ENCODE measurements at places on chromosomes 11 and 22.

GRCh38 chr22:44933666-44934453 is 75.9 kb downstream of the PHF21B start:
- no peaks in the 10 kb centered on the region for H3K4me1 ChIP-seq
- DNase-seq = no peak
- no peaks in the 10 kb centered on the region for H3K36me3 ChIP-seq

DNA sequence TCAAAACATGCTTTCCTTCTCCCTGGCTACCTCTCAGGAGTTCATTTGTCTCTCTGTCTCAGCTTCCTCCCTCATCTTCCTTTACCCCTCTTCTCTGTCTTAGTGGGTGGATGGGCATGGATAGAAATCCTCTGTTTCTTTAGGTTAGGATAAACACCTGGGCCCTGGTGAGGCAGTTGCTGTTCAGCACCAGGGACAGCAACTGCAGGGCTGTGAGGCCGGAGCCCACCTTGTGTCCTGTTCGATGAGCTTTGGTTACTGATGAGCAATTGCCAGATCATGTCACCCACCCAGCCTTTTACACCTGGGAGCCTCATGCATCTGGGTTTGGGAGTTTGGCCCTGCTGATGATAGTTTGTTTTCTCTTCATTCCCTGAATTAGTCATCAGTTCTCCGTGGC is 6.1 kb upstream of the CRYBB3 start:
- no peak for DNase-seq
- peaks cover 7% of the 10 kb centered on the region for H3K36me3 ChIP-seq
- H3K27ac ChIP-seq = no peak overlapping the region
- no peaks in the 10 kb centered on the region for H3K27me3 ChIP-seq
- H3K4me3 ChIP-seq = no peak overlapping the region

DNA sequence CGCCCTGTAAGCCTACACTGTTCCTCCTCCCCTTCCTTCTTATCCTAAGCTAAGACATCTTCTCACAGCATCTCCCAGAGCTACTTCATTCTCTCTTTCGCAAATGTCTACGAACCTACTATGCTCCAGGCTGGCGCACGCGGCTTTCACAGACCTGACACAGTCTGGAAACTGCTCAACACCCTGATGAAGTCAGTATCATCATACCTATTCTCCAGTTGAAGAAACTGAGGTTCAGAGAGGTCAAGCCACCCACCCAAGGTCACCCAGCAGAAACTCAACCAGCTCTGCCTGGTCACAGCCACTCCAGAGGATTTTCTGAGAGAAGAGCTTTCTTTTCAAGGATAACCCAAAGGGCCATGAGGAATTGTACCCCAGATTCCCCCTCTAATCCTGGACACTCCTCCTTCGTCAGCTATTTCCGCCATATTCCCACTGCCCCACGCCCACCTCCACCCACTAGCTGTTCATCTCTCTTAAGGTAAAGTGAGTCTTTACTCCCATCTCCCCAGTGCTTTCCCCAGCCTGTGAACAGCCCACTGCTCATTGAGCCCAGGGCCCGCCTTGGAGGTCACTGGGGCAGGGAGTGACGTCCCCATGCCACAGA is 1.8 kb downstream of the KCNJ4 start:
- DNase-seq = no peak
- no peak overlapping the region for H3K4me3 ChIP-seq
- no peak overlapping the region for H3K27ac ChIP-seq
- peaks cover 59% of the 10 kb centered on the region for H3K27me3 ChIP-seq
- no peaks in the 10 kb centered on the region for H3K36me3 ChIP-seq

DNA sequence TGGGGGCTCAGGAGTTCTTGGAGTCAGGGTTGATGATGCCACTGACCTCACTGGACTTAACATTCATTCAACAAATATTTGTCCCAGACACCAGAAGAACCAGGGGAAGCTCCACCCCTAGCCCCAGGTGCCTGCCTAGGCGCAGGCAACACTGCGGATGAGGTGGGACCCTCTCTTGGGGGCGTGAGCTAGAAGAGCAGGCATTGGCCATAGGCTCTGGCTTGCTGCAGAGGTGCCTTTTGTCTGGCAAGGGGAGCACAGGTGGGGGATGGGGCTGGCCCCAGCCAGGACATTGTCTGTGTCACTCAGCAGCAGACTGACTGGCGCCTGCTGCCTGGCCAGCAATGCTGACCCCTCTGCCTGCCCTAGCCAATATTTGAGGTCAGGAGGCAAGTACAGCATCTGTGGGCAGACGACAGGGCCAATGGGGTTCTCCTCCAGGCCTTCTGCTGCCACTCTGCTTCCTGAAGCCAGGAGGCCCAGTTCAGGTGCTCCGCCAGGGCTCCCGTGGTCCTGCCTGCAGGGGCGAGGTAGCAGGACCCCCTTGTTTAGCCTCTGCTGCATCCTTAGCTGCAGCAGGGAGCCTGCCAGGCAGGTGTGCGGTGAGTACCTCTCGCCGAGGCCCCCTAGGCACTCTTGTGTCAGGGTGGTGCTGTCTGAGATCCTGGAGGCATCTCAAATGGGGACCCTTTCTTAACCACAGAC is 4.0 kb downstream of the LINC01488 start:
- no peak overlapping the region for H3K4me3 ChIP-seq
- no peak overlapping the region for H3K27ac ChIP-seq
- H3K27me3 ChIP-seq = no peaks in the 10 kb centered on the region

DNA sequence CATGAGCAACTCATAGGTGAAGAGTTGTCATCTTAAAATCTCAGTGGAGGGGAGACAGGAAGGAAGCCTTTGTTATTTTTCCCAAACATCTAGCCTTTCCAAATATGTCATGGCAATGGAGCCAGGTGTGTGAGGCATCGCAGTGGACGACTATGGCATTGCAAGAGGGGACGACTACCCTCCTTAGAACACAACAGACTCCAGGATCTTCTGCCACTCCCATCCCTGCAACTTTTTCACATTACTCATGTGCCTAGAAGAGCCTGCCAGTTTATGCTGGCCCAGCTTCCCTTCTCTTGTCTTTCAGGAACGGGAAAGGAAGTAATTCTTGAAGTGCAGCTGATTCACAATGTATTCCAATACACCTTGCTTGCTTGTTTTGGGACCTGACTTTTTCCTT is 1008.4 kb downstream of the OPCML start:
- no peaks in the 10 kb centered on the region for H3K4me1 ChIP-seq
- H3K27ac ChIP-seq = no peak overlapping the region
- H3K4me3 ChIP-seq = no peak overlapping the region
- no peak for DNase-seq

DNA sequence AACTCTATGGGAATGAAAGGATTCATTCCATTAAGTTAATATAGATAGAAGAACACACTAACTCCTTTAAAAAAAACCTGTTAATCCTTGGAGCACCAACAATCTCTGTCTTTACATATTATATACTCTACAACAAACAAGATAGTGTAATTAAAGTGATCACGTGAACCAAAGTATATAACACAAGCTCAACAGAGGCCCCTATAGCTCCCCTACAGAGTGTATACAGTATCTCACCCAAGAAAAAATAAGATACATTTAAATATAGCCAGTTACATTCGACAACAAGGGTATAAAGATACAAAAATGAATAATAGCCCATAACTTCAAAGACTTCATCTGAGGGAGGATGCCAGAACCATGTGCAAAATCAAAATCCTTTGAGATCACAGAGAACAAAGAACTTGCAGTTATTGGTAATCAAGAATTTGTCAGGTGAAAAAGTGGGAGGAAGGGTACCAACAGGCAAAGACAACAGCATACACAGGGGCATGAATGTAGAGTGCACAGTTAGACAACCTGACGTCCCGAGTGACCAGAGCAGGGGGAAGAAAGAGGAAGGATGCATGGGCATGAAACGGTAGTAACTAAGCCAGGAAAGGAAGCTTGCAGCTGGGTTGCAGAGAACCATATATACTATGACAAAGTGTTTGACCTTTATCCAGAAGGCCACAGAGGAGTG is 4.7 kb downstream of the FCHSD2 start:
- peaks cover 54% of the 10 kb centered on the region for H3K4me1 ChIP-seq
- no peaks in the 10 kb centered on the region for H3K27me3 ChIP-seq
- H3K4me3 ChIP-seq = no peak overlapping the region
- H3K36me3 ChIP-seq = peaks cover 27% of the 10 kb centered on the region
- H3K27ac ChIP-seq = no peak overlapping the region

- peak overlapping the region; percentile 31 for H3K27ac ChIP-seq
- peaks cover 55% of the 10 kb centered on the region for H3K36me3 ChIP-seq
- peaks cover 71% of the 10 kb centered on the region for H3K4me1 ChIP-seq
- peak overlapping the region; percentile 45 for H3K4me3 ChIP-seq
- no peak for DNase-seq
Observed at GRCh38 chr11:102438311-102439062, 14.1 kb downstream of the TMEM123 start.

- H3K27ac ChIP-seq = peak overlapping the region; percentile 73
- H3K27me3 ChIP-seq = no peaks in the 10 kb centered on the region
- no peak for DNase-seq
- H3K36me3 ChIP-seq = peaks cover 33% of the 10 kb centered on the region
Observed at GRCh38 chr11:68470304-68470811, 9.8 kb downstream of the PPP6R3 start.

DNA sequence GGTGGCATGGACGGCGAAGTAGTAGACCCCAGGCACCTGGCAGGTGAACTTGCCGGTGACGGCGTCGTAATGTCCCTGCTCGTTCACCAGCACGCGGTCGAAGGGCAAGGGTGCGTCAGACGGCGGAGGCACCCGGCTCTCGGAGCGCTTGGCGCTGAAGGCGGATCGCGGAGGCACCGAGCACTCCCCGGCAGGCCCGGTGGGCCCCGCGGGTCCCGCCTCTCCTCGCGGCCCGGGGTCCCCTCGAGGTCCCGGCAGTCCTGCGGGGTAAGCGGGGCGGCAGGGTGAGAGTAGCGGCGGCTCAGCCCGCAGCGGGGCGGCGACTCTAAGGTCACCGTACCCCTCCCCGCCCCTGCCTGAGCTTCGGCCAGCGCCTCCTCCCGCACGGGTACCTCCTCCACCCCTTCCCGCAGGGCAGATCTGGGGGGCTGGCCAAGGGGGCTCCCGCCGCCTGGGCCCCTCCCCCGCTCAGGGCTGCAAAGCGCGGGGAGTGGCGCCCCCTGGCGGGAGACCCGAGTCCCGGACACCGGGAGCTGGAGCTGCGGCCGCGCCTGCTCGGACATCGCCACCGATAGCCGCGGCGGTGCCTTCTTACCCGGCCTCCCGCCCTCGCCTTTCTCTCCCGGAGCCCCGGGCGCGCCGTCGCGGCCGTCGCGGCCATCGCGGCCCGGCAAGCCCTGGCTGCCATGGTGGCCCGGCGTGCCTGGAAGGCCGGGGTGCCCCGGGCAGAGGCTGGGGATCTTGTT is 921 bp downstream of the C1QTNF5 start:
- peaks cover 36% of the 10 kb centered on the region for H3K27me3 ChIP-seq
- H3K36me3 ChIP-seq = peaks cover 22% of the 10 kb centered on the region
- H3K4me1 ChIP-seq = peaks cover 39% of the 10 kb centered on the region
- no peak for DNase-seq
- no peak overlapping the region for H3K27ac ChIP-seq
- no peak overlapping the region for H3K4me3 ChIP-seq

DNA sequence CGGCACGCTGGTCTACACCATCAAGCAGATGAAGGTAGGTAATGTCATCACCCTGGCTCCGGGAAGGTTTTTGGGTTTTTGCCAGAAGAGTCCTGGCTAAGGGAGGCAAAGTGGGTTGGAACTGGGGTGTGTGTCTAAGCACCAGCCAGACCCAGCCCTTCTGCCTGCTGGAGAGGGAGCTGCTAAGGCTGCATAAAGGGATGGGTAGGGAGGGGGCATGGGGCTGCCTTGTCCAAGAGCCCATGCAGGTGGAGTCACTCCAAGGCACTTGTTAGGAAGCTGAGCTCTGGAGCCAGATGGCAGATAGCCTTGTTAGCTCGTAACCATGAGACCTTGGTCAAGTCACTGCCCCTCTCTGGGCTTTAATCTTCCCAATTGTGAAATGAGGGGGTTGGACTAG is 48.0 kb downstream of the TIMP3 start:
- no peaks in the 10 kb centered on the region for H3K4me1 ChIP-seq
- H3K27ac ChIP-seq = no peak overlapping the region
- H3K36me3 ChIP-seq = no peaks in the 10 kb centered on the region
- no peak for DNase-seq

- no peaks in the 10 kb centered on the region for H3K27me3 ChIP-seq
- no peaks in the 10 kb centered on the region for H3K36me3 ChIP-seq
- no peak overlapping the region for H3K27ac ChIP-seq
- H3K4me3 ChIP-seq = no peak overlapping the region
- no peak for DNase-seq
- no peaks in the 10 kb centered on the region for H3K4me1 ChIP-seq
Observed at GRCh38 chr11:36196411-36196998, 92.7 kb downstream of the COMMD9 start.

- no peak overlapping the region for H3K27ac ChIP-seq
- no peak for DNase-seq
- peaks cover 1% of the 10 kb centered on the region for H3K36me3 ChIP-seq
- no peaks in the 10 kb centered on the region for H3K27me3 ChIP-seq
- peaks cover 5% of the 10 kb centered on the region for H3K4me1 ChIP-seq
Observed at GRCh38 chr11:76902121-76903014, 41.6 kb downstream of the ACER3 start.

- no peak for DNase-seq
- no peaks in the 10 kb centered on the region for H3K36me3 ChIP-seq
- peaks cover 8% of the 10 kb centered on the region for H3K27me3 ChIP-seq
Observed at GRCh38 chr11:93213622-93214021, 15.8 kb upstream of the SLC36A4 start.

GRCh38 chr11:132780046-132780445 is 752.3 kb downstream of the OPCML start:
- H3K36me3 ChIP-seq = no peaks in the 10 kb centered on the region
- no peaks in the 10 kb centered on the region for H3K4me1 ChIP-seq
- DNase-seq = no peak
- no peak overlapping the region for H3K4me3 ChIP-seq

- H3K27me3 ChIP-seq = peaks cover 2% of the 10 kb centered on the region
- no peak for DNase-seq
- H3K4me3 ChIP-seq = no peak within 1 kb of the TSS
- H3K27ac ChIP-seq = no peak within 1 kb of the TSS
Observed at GRCh38 chr11:3218483-3219280, at the start of gene MRGPRG. MRGPRG (minus strand) TSS chr11:3218813; CDS start chr11:3218813, 0 bp downstream.

All from activated T-helper 1 cell treated with anti-CD3 and anti-CD28 coated beads, Interleukin-12 subunit alpha, Interleukin-12 subunit beta, Interleukin-2, Interleukin-4 antibody, amounts not matched to agents 30 ng/mL and 10 ng/mL and 1 ng/mL, durations not matched to agents 14 hours and 24 hours and 36 hours (primary cell).